ENCODE measurements at places on chromosomes 11 and 22. TPM values are rescaled to one million over a fixed set of nuclear protein-coding genes. Genes with fewer than 3 reads are reported as not detected.
A peak's percentile ranks its signal among the peaks of the same experiment; 100 is the strongest.

DNA sequence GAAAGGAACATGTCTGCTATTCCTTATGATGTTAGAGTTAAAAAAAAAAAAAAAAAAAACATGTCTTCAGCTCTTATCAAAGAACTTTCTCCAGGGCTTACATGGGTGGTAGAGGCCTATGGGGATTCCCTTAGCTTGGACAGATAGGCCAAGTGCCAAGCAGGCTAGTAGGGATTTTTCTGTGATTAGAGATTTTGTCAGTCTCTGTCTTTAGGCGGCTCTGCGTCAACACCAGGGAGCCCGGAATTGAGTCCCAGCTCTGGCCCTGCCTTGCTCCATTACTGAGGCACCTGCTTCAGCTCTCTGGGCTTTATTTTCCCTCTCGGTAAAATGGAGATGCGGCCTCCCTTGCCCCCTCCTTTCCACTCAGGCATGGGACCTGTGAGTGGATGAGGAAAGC is 13.1 kb downstream of the CRY2 start:
- peaks cover 30% of the 10 kb centered on the region for H3K36me3 ChIP-seq
- H3K4me3 ChIP-seq, result no peak overlapping the region
- no peaks in the 10 kb centered on the region for H3K27me3 ChIP-seq
- H3K27ac ChIP-seq, result peak overlapping the region; percentile 77
- DNase-seq, result no peak

GRCh38 chr11:69403556-69404215 is 77.8 kb upstream of the LINC01488 start:
- H3K4me3 ChIP-seq, result no peak overlapping the region
- no peak for DNase-seq
- no peaks in the 10 kb centered on the region for H3K4me1 ChIP-seq
- H3K36me3 ChIP-seq, result no peaks in the 10 kb centered on the region
- no peak overlapping the region for H3K27ac ChIP-seq

The OR52L1 gene
- not detected for total RNA-seq

The PACSIN3 gene
- 92.3 TPM for total RNA-seq

GRCh38 chr11:13347901-13348300 is 70.3 kb downstream of the BMAL1 start:
- no peaks in the 10 kb centered on the region for H3K27me3 ChIP-seq
- no peaks in the 10 kb centered on the region for H3K36me3 ChIP-seq
- H3K4me1 ChIP-seq, result no peaks in the 10 kb centered on the region

DNA sequence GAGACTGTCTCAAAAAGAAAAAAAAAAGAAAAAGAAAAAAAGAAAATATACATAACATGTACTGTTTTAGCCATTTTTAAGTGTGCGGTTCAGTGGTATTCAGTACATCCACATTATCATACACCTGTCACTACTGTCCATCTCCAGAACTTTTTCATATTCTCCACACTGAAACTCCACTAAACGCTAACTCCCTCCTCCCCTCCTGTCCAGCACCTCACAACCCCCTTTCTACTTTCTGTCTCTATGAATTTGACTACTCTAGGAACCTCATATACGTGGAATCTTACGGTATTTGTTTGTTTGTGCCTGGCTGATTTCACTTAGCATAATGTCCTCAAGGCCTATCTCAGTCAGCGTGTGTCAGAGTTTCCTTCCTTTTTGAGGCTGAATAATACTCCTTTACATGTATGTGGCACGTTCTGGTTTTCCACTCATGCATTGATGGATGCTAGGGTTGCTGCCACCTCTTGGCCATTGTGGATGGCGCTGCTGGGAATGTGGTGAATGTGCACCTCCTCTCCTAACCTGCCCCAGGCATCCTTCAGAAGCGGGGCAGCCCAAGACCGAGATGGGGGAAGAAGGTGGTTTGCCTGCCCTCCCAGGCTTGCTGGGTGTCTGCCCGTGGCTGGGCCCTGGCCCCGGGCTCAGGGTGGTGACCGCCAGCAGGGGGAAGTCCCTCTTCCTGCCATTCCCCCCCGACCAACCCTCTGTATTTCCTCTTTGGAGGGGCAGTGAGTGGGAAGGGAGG is 60.5 kb downstream of the BCR start:
- no peaks in the 10 kb centered on the region for H3K4me1 ChIP-seq
- H3K4me3 ChIP-seq, result no peak overlapping the region
- DNase-seq, result no peak
- H3K36me3 ChIP-seq, result no peaks in the 10 kb centered on the region
- H3K27me3 ChIP-seq, result no peaks in the 10 kb centered on the region
